ENCODE measurements at places on chromosomes 2 and 18.

DNA sequence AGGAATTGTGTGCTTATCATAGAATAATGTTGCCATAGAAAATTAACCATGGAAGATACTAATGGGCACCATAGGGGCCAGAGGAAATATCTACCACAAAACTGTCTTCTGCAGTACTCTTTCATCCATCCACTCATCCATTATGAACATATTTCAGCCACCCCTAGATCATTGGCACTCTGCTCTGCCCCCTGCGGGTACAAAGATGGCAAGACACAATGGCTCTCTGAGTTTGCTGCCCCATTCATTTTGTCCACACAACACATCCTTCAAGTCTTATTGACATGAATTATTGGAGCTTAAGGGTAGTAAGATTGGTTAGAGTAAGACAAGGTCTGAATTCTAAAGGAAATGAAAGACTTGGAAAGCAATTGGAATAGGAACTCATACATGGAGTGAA lies 1224.7 kb upstream of the CELF4 start:
- no peak for DNase-seq

- DNase-seq: no peak
Measured at GRCh38 chr2:18467749-18468360, 92.6 kb downstream of the RDH14 start.

DNA sequence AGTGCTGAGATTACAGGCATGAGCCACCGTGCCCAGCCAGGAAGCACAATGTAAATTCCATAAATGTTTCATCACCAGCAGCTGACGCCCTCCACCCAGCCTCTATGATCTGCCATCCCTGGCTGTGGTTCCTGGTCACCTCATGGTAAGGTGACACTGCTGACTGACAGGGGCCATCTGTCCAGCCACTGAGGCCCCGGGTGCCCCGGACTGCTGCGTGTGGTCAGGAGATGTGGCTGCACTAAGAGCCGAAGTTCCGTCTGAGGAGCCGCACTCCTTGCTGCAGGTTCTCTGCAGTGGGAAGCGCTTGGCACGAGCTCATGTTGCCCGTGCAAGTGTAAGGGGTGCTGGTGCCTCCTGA lies 10.9 kb downstream of the NTSR2 start:
- no peak for DNase-seq

GRCh38 chr18:65255417-65255816 lies 495.4 kb upstream of the CDH7 start:
- DNase-seq: no peak

DNA sequence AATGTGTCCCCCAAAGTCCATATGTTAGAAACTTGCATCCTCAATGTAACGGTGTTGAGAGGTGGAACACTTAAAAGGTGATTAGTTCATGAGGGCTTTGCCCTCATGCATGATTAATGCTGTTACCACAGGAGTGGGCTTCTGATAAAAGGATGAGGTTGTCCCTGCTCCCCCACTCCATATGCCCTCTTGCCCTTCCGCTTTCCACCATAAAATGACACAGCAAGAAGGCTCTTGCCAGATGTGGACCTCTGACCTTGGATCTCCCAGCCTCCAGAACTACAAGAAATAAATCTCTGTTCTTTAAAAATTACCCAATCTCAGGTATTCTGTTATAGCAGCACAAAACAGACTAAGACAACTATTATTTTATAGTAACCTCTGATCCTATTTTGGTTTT lies 412.1 kb downstream of the NBAS start:
- no peak for DNase-seq

DNA sequence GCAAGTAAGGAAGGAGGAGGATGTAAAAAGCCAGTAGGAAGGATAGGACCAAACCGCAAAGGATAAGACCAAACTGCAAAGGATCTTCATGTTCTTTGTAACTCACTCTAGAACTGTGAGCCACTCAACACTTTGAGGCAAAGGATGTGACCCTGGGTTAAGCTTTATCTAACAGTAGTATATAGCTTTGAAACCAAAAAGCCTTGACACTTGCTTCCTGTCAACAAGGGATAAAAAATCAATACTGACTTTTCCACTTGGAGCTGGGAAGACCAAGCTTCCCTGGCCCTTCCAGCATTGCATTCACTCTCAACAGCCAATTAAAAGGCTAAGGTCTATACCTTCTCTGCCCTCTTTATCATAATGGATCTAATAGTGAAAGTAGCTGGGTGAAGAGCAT lies 22.0 kb downstream of the KANSL3 start:
- DNase-seq: no peak

- DNase-seq: no peak
Measured at GRCh38 chr2:231803501-231804138, 17.4 kb downstream of the COPS7B start.

- DNase-seq: no peak
Measured at GRCh38 chr2:216606551-216607276, 26.5 kb upstream of the IGFBP2 start.

DNA sequence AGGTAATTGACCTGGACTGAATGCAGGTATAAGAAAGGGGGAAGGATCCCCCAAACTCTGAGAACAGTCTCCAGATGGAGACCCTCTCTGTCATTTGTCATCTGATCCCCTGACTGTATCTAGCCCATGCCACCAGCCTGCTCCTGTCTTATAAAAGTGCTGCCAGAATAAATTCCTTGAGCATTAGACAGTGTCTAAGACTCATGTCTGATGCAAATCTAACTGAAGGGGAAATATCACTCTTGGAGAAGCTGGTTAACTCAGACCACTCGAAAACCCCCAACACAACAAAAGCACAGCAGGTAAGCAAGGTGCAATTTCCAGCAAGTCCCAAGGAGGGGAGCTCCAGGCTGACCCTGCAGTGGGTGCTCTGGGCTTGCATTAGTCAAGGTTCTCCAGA lies 40.9 kb upstream of the KDM3A start:
- no peak for DNase-seq

GRCh38 chr2:65554765-65555591 lies 122.6 kb upstream of the SPRED2 start:
- no peak for DNase-seq

DNA sequence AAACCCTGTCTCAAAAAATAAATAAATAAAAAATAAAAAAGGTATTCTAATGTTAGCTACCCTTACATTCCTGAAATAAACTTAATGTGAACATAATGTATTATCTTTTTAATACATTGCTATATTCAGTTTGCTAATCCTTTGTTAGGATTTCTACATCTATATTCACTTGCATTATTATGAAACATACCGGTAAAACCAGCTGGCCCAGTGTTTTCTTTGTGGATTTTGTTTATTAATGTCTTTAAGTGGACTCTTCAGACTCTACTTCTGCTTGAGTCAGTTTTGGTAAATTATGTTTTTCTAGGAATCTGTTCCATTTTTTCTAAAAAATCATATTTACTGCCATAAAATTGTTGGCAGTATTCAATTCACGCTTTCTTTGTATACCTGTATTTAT lies 34.5 kb downstream of the PTPN2 start:
- DNase-seq: no peak

DNA sequence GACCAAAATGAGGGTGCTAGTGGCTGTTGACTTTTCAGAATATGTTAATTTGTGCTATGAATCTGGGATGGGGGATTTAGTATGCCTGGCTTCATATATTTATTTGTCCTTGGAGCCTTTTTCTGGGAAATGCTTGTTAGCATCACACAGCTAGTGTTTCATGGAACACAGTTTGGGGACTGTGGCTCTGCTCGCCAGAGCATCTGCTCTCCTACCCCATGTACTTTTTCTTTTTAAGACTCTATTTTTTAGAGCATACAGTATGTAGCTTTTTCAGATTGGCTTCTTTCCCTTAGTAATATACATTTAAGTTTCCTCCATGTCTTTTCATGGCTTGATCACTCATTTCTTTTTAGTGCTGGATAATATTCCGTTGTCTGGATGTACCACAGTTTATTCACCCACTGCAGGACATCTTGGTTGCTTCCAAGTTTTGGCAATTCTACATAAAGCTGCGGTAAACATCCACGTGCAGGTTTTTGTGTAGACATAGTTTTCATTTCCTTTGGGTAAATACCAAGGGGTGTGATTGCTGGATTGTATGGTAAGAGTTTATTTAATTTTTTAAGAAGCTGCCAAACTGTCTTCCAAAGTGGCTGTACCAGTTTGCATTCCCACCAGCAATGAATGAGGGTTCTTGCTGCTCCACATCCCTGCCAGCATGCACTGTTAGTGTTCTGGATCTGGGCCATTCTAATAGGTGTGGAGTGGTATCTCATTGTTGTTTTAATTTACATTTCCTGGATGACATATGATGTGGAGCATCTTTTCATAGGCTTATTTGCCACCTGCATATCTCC lies 44.1 kb downstream of the EFR3B start:
- no peak for DNase-seq

- DNase-seq: no peak
Measured at GRCh38 chr18:63837590-63837989, 49.9 kb upstream of the SERPINB2 start.

GRCh38 chr18:62942578-62942977 lies 227.2 kb downstream of the PHLPP1 start:
- no peak for DNase-seq

DNA sequence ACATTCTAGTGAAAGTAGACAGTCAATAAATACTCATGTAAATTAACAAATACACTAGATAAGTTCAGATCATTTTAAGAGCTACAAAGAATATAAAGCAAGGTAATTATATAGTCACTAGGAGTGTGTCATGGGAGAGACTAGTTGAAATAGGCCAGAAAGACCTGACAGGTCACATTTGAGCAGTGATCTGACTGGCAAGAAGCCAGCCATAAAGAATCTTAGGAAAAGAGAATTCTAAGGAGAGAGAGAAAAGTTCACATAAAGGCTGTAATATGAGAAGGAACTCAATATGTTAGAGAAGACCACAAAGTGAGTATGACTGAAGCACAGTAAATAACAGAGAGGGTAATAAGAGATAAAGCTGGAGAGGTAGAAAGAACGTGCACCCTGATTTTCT lies 31.2 kb downstream of the VSNL1 start:
- DNase-seq: no peak

GRCh38 chr2:226730481-226730880 lies 69.1 kb downstream of the IRS1 start:
- no peak for DNase-seq

GRCh38 chr2:170336916-170337315 lies 159.0 kb downstream of the MYO3B start:
- DNase-seq: no peak

All from activated T-helper 9 cell treated with anti-CD3 and anti-CD28 coated beads, Interleukin-2, amount 50 U/mL, for 16 hours (primary cell).